ENCODE measurements at places on chromosomes 7 and 10. TPM values are rescaled to one million over a fixed set of nuclear protein-coding genes. Genes with fewer than 3 reads are reported as not detected.

AKR1D1 gene
- total RNA-seq, result not detected

MYH16 gene
- total RNA-seq, result not detected

OLAH gene
- total RNA-seq, result 0.33 TPM

PLAU gene
- 13.4 TPM for total RNA-seq

LHFPL3 gene
- not detected for total RNA-seq

OR2A1 gene
- total RNA-seq, result not detected

TRIM50 gene
- not detected for total RNA-seq

AKR1C8 gene
- total RNA-seq, result not detected
